Left lung (tissue), 14 donors: ENCODE measurements at places on chromosomes 12 and 14. TPM values are rescaled to one million over a fixed set of nuclear protein-coding genes. Genes with fewer than 3 reads are reported as not detected.

The WNT5B gene
- 8.8 TPM for polyA plus RNA-seq

The SERPINA3 gene
- polyA plus RNA-seq: 1.1 TPM

The KCNH3 gene
- 1.4 TPM for polyA plus RNA-seq

The NAV3 gene
- 5.9 TPM for polyA plus RNA-seq

The NABP2 gene
- polyA plus RNA-seq: 25.8 TPM

The SRRM4 gene
- polyA plus RNA-seq: 0.30 TPM

The ZCRB1 gene
- polyA plus RNA-seq: 87.6 TPM

The LRP1-AS gene
- 0.69 TPM for polyA plus RNA-seq

The CCDC196 gene
- polyA plus RNA-seq: not detected

The FBLN5 gene
- 74.9 TPM for polyA plus RNA-seq

The OR4K15 gene
- polyA plus RNA-seq: not detected

The LRTM2 gene
- polyA plus RNA-seq: not detected

The RDH5 gene
- 9.1 TPM for polyA plus RNA-seq

The REP15 gene
- polyA plus RNA-seq: 3.1 TPM

The CSRP2 gene
- polyA plus RNA-seq: 21.1 TPM

The CD69 gene
- polyA plus RNA-seq: 2.8 TPM

The ADAMTS20 gene
- polyA plus RNA-seq: 0.08 TPM

The ABCC9 gene
- polyA plus RNA-seq: 21.1 TPM

The ARHGEF25 gene
- 46.5 TPM for polyA plus RNA-seq
